ENCODE measurements at places on chromosomes 11 and 22. TPM values are rescaled to one million over a fixed set of nuclear protein-coding genes. Genes with fewer than 3 reads are reported as not detected.
A peak's percentile ranks its signal among the peaks of the same experiment; 100 is the strongest.

The POTEH gene
- not detected for total RNA-seq

The CRY2 gene
- total RNA-seq: 13.2 TPM

The WNT11 gene
- 2.7 TPM for total RNA-seq

DNA sequence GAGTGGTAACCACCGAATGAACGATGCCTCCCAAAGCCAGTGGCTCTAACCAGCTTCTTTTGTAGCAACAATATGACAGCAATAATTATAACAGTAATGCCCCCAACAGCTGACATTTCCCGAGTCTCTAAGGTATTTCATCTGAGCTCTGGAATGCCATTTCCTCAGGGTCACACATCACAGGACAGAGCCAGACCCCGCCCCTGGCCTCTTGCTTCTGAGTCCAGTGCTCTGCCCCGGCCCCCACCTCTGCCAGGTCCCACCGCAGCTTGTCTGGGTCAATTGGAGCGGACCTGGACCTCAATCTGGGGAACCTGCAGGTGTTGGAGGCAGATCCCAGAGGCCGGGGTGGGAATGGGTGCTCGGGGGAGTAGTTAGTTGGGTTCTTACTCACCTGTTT, 63.8 kb downstream of the IGLL1 start:
- ATAC-seq: no peak

- peak; percentile 44 for ATAC-seq
These were observed 678.6 kb upstream of the ANO5 start for GRCh38 chr11:21514316-21514715.

GRCh38 chr11:111691176-111691575, 75.0 kb downstream of the PPP2R1B start:
- no peak for ATAC-seq

DNA sequence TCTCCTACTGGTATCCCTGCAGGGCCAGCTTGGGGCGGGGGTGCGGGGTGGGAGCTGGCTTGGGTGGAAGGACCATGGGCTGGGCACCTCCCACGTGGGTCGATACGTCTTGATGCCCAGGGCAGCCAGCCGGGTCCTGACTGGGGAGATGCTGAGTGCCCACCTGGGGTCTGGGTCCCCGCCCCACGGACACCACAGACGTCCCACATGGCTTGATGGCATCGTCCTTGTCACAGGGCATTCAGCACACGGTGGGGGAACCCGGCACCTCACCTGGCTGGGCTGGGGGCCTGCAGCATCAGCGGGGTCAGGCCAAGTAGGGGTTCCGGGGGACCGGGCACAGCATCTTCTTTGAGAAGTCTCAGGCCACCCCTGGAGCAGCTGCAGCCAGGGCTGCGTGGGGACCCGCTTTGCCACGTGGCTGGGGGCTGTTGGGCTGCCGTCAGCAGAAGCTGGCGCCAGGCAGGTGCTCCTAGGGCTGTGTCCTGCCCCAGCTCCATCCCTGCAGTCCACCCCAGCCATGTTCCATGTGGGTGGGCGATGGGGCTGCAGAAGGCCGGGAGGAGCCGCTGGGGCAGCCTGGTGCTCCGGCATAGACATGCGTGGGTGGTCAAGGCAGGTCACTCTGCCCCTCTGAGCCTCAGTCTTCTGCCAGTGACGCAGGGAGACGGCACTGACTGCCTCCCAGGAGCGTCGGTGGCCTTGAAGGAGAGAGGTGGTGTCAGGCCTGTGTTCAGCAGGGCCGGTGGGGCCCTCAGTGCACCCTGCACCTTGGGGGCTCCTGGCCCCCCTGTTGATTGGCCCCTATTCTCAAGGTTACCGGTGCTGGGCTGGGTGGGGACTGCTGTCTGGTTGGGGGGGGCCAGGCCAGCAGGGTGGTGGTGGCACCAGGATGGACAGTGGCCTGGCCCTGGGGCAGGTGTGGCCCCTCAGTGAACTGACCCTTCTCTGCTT, 8.4 kb downstream of the SELENOO start:
- peak; percentile 17 for ATAC-seq

- ATAC-seq: no peak
These were observed 28.5 kb upstream of the CCDC34 start for GRCh38 chr11:27391331-27392015.

DNA sequence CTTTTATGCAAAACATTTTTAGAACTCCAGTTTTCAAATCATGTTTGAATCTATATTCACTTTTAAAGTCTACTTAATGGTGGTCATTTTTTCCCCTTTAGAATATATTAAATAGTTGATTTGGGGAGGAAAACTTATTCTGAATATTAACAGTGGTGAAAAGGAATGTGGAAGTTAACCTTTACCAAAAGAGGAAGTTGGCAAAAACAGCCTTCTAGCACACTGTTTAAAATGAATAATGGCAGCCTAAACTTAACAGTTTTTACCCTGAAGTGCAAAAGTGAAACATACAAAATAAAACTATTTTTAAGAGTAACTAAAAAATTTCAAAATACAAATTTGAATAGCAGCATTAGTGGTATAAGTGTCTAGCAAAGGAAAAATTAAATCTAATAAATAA, 86.4 kb downstream of the GRK3 start:
- no peak for ATAC-seq

GRCh38 chr11:69554849-69555248, 73.4 kb downstream of the LINC01488 start:
- no peak for ATAC-seq

GRCh38 chr11:56331861-56332491, 13.9 kb upstream of the OR8K1 start:
- no peak for ATAC-seq

DNA sequence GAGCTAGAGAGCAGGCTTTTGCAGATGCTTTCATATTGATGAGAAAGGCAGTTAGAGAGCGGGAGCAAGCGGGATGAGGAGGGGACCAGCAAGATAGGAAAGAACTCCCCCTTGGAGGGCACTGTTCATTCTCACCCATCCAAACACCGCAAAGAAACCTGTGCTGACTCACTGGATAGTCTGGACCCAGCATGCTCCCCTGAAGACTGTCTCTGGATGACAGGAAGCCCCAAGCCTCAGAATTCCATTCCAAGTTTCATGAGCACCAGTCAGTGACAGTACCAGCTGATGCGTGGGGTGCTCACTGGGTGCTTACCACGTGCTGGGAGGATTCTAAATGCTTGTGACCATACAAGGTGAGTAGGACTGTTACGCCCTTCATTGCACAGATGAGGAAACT, 34.2 kb downstream of the MICAL3 start:
- ATAC-seq: no peak

DNA sequence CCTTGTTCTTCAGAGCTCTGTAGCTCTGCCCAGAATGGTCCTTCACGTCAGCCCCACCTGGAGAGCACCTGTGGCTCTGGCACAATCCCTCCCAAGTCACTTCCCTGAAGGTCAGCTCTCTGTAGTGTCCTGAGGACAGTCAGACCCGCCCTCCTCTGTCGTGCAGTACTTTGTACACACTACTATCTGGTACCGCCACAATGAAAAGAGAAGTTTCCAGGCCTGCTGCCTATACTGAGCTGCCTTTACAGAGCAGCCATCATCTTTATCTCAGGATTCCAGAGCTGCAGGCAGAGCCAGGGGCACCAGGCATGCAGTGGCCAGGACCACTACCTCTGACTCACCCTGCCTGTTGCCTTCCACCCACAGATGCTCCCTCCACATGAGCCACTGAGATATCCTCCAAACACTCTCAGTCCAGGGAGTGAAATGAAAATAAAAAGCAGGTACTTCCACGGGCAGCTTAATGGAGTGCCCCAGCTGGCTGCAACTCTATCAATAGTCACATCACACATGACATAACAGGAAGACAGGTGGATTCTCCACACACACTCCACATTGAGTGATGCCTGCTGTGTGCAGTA, 7.3 kb downstream of the PACSIN2 start:
- no peak for ATAC-seq

GRCh38 chr11:9790703-9791102, 126.8 kb downstream of the SWAP70 start:
- ATAC-seq: no peak

DNA sequence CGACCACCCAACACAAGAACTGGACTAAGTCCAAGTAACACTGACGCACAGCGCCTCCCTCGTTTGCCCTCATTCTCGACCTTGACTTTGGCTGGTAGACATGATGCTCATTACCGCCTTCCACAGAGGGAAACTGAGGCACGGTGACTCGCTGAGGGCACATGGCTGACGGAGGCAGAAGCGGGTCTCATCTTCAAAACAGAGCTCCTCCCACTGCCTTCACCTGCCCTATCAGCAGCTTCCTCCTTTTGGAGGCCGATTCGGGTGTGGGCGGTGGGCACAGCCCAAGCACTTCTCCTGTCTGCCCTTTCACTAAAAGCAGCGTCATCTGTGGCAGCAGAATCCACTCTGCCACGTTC, 2.0 kb upstream of the KMT5B start:
- ATAC-seq: no peak

DNA sequence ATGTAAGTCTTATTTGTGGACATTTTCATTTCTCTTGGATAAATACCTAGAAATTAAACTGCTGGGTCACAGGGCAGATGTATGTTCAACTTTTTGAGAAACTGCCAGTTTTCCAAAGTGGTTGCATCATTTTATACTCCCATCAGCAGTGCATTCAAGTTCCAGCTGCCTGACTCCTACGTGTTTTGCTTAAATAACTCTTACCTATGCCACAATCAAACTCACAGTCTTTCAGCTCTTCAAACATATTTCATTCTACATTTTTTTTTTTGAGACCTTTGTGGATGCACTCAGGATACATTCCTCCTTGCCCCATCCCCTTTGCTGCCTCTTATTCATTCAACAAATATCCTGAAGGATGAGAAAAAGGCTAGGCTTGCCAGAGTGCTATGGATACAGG, 9.2 kb downstream of the TCF20 start:
- no peak for ATAC-seq
